ENCODE measurements at places on chromosomes 11 and 22. TPM values are rescaled to one million over a fixed set of nuclear protein-coding genes. Genes with fewer than 3 reads are reported as not detected.
A peak's percentile ranks its signal among the peaks of the same experiment; 100 is the strongest.

- peak; percentile 9 for DNase-seq
These were observed 2.6 kb upstream of the CHADL start for GRCh38 chr22:41243361-41243760.

DNA sequence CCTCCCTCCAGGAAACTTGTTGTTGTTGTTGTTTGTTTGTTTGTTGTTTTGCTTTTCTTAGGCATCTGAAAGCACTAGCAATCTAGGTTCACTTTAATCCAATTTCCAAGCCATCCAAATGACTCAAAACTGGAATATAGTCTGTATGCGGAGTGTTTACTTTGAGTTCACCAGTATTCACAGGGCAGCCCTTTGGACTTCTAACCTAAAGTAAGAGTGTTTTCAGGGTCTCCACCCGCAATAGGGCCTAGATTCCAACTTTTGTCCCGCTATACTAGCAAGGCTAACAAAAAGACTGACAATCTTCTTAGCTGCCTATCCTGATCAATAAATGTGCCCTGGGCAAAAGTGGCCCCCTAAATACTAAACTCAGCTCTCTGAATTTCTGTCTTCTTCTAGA lies 13.6 kb downstream of the PGM2L1 start:
- DNase-seq: no peak

DNA sequence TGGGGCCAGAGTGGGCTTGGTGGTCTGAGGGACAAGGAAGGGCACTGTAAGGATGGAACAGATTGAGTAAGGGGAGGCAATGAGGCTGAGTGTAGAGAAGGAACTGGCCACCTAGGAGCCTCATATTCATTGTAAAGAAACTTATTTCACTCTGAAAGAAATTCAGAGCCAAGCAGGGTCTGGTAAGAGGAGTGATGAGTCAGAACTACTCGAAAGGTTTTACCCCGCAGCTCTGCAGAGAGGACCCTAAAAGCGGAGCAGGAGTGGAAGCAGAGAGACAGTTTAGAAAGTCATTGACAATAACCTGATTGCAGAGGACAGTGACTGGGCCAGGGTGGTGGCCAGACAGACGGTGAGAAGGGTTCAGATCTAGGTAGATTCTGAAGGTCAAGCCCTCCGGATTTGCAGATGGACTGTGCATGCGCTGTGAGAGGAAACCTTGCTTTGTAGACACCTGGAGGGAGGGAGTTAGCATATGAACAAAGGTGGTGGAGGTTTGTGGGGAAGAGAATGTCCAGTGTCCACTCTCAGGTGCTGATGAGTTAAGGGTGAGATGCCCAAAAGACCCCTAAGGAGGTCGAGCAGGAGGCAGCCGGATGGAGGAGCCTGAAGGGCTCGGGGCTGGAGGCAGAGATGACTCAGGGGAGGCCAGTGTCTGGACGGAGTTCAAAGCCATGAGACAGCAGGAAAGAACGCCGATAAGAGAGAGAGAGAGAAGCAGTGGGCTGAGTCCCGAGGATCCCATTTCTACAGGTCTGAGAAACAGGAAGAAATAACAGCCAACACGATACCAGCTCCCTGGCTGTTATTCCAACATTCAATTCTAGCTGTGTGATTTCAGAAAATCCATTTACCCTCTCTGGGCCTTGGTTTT lies 546.0 kb downstream of the BRD1 start:
- peak; percentile 52 for DNase-seq

The APOC3 gene
- not detected for total RNA-seq

GRCh38 chr11:46858920-46859546 lies 13.0 kb upstream of the CKAP5 start:
- no peak for DNase-seq

The SHISAL1 gene
- 0.07 TPM for total RNA-seq

The KIF18A gene
- 43.7 TPM for total RNA-seq

GRCh38 chr11:38819981-38820380 lies 2221.9 kb upstream of the RAG2 start:
- no peak for DNase-seq

DNA sequence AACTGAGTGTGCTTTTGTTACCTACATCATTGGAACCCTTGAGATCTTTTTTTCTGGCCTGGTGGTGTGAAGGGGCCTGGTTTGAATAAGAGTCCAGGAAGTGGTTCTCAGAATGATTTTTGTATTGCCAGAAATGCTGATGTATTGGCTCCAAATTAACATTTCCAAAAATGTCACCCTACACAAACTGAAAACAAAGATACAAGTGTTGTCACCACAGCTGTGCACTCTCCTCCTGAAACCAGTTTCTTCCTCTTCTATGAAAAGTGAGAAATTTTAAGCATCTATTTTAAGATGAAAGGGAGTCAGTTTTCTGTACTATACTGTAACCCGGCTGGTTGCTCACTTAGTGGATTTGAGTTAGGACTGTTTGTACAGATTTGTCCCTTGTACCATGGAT lies 218.8 kb downstream of the PGR start:
- no peak for DNase-seq

DNA sequence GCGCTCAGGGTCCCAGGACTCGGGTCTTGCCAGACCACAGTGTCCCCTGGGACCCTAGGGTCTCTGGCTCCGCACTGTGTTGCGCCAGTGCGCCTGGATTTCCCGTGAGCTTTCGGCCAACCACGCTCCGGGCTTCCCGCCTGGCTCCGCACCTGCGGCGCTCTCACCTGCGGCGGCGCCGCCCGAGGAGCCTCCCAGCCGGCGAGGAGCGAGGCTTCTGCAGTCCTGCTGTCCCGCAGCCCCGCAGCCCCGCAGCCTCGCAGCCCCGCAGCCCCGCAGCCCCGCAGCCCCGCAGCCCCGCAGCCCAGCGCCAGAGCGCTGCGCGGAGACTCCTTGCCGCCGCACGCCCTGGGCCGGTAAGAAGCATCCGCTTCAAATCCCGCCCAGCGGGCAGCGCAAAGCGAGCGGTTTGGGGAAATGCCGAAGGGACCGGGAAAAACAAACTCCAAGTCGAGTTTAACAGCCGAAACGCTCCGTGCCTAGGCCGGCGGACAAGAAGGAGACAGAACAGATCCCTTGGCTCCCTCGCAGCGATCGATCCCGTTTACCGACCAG lies 939 bp downstream of the ALX4 start:
- DNase-seq: no peak

GRCh38 chr11:34613552-34614056 lies 7.3 kb upstream of the EHF start:
- no peak for DNase-seq
